ENCODE measurements at places on chromosomes 11 and 22.

- DNase-seq = peak; percentile 33
These were observed 259.8 kb upstream of the BLID start for GRCh38 chr11:122375687-122376399.

- no peak for DNase-seq
These were observed 12.0 kb downstream of the ALG12 start for GRCh38 chr22:49906071-49906798.

DNA sequence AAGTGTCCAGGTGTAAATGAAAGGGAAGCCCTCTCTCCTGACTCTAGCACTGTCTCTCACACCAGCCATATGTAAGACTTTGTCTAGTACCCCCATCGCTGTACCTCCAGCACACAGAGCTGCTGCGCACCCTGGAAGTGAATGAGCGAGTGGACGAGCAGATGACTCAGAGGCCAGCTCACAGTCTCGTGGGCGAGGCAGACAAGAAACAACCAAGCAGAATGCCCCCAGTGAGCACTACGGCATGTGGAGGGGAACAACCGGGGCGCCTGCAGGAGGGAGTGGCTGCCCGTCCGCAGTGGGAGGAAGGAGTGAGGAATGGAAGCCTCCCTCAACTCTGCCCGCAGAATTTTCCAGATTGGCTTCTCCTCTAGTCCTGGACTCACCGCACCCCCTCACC lies 46.4 kb downstream of the MCM5 start:
- peak; percentile 81 for DNase-seq

GRCh38 chr11:98136357-98136756 lies 884.4 kb upstream of the CNTN5 start:
- no peak for DNase-seq

DNA sequence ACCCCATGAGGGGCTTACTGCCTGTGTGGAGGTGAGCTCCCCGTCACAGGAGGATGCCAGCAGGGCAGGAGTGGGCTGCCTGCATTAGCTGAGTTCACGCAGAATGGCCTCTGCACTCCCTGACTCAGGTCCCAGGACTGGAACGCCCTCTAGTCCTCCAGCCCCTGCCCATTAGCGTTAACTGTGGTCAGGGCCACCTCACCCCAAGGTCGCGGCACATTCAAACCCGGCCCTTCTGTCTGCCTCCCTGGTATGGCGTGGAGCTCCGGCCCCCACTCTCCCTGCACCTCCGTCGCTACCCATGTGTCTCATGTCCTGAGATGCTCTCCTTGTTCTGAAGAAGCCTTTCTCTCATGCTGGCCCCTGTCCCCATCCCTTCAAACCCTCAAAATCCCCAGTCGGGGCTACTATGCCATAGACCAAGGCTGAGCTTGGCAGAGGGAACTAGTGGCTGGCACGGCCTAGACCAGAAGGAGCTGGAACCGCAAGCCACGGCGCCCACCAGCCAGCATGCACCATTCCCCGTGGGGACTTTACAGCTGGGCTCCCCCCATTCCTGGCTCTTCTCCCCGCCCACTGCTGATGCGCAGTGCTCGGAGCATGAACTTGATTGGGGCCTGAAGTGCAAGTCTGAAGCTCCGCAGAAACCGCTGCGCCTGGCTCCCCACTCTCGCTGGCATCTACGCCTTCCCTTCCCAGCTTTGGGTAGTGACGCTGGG lies 79.5 kb upstream of the RTL6 start:
- no peak for DNase-seq

DNA sequence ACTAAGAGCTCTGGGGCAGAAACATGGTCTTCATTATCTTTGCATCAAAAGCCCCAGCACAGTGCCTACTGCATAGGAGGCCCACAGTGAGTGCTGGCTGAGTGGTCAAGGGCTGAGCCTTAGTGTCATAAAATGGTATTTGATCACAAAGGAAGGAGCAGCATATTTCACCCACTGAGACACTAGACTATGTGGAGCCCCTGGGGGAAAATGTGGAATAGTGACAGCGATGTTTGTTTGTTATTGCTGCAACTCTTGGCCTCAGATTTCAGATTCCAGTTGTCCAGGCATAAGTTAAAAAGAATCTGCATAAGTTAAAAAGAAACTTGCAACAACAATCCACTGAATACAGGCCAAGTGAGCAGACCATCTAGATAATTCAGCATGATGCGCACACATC lies 7.0 kb downstream of the KIRREL3 start:
- DNase-seq = peak; percentile 88

DNA sequence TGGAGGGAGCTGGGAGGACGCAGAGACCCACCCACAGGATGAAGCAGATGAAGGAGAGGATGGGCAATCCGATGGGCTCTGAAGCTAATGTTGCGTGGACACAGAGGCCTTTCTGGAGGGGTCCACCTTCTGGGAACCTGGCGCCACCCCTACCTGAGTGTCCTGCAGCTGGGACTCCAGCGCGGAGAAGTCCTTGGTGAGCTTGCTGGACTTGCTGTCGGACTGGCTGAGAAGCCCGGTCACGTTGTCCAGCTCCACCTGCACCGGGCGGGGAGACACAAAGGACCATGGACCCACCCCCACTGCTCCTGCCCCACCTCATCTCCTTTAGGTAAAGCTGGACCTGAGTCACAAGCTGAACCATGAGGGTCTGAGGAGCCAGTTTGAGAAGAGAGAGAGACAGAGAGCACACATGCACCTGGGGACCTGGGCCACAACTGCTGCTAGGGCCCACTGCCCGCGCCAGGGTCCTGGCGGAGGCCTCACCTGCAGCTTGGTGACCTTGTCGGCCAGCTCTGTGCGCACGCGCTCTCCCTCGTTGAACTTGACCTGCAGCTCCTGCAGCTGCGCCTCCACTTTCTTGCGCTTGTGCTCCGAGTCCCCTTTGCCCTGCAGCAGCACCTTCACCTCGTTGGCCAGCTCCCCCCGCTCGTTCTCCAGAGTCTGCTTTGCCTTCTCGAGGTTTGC lies 40.8 kb downstream of the APOL1 start:
- DNase-seq = no peak

- no peak for DNase-seq
These were observed 306.7 kb downstream of the SOX6 start for GRCh38 chr11:16049611-16050010.
